ENCODE measurements at places on chromosomes 3 and 15.

GRCh38 chr15:28984421-28985315, 98.9 kb downstream of the APBA2 start:
- no peak for DNase-seq

DNA sequence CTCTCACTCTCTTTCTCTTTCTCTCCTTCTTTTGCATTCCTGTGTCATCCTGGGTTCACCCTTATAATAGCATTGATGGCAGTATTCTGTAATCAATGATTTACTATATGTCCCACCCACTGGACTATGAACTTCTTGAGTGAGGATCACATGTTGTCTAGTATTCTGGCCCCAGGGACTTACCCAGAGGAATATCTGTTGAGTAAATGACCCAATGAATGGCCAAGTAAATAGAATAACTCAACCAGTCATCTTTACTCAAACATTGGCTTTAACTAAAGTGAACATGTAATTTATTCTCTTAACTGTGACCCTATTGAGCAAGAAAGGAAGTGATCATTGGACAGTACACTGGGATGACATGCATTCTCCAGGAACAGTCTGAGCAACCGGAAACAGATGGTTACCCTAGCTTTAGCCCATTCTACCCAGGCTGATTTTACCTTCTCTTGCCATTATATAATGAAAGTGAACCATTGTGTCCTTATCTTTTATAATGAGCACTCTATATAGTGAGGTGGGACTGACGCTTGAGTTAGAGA, 94.5 kb upstream of the SOX14 start:
- DNase-seq: no peak

- DNase-seq: peak; percentile 18
These were observed 121.9 kb downstream of the RPLP1 start for GRCh38 chr15:69574506-69574905.

DNA sequence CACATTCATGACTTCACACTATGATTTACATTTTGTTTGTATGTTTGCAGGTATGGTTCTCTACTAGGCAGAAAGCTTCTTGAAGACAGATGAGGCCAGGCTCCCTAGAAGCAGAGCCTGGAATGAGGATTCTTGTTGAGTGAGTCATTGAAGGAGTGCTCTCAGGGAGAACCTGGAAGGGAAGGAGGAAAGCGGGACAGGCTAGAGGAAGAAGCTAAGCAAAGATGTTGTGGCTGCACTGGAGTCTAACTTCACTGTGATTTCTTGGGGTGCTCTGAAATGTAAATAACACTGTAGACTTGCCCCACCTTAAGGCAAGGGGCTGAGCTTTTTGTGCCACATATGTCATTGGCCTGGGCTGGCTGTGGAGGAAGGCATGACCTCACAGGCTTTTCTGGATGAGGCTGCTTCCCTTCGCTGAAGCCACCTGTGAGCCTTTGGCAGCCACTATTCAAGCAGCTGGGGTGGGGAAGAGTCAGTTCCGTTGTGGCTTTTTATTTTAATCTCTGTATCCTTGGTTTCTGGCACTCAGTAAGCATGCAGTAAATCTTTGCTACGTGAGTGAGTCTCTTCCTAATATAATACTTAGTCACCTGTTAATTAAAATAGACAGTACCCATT, 307.3 kb downstream of the SV2B start:
- DNase-seq: no peak

- DNase-seq: no peak
These were observed 32.3 kb downstream of the ATP13A5 start for GRCh38 chr3:193346259-193346658.

- DNase-seq: no peak
These were observed 34.8 kb downstream of the CHRD start for GRCh38 chr3:184414418-184415202.

- DNase-seq: no peak
These were observed 35.2 kb upstream of the ZNF609 start for GRCh38 chr15:64425221-64425620.

DNA sequence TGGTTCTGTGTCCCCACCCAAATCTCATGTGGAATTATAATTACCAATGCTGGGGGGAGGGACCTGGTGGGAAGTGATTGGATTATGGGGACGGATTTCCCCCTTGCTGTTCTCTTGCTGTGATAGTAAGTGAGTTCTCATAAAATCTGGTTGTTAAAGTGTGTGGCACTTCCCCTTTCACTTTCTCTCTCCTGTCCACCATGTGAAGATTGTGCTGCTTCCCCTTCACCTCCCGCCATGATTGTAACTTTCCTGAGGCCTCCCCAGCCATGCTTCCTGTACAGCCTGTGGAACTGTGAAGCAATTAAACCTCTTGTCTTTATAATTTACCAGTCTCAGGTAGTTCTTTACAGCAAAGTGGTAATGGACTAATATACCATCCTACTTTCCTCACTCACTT, 289.6 kb downstream of the EFHB start:
- DNase-seq: peak; percentile 55

- no peak for DNase-seq
These were observed 183.6 kb downstream of the PEX5L start for GRCh38 chr3:179853176-179853575.

- peak; percentile 58 for DNase-seq
These were observed 60.0 kb upstream of the STT3B start for GRCh38 chr3:31472479-31473390.

DNA sequence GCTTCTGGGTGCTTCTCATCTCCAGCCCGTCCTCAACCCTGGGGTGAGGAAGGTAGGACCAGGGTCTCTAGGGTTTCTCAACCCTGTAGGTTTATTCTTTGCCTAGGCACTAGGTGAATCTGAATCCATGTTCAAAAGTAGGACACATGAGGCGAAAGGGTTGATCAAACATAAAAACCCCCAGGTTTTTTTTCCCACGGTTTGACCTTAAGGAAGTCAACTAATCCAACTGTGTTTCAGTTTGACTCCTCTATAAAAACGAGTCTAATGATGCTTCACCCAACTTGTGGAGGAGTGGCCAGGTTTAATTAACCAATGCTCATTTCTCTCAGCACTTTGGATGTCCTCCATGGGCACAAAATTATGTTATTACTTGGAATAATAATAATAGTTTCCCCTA, 335.9 kb upstream of the ICE2 start:
- no peak for DNase-seq

DNA sequence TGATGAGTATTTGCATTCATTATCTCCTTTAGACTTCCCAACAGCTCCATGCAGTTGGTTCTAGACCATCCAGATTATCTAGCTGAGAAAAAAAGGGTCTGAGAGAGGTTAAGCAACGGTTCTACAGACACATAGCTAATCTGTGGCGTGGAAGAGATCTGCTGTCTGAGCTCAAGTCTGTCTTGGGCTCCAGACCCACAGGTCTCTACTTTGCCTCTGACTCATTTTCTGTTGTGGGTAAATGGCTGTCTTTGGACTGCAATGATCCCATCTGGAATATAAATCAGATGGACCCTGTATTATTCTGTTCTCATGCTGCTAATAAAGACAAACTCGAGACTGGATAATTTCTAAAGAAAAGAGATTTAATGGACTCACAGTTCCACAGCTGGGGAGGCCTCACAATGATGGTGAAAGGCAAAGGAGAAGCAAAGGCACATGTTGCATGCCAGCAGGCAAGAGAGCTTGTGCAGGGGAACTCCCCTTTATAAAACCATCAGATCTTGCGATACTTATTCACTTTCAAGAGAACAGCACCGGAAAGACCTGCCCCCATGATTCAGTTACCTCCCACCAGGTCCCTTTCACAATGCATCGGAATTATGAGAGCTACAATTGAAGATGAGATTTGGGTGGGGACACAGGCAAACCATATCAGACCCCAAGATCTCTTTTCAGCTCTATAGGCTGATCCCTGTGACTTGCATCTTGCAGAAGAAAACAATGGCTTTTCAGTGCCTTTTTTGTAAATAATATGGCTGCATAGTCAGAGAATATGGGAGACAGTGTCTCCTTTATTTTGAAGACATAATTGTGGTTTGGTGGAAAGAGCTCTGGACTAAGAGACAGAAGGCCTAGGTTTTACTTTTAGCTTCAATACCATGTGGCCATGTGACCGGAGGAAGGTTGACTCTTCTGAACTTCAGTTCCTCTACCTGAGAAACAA, 24.7 kb downstream of the CEMIP start:
- no peak for DNase-seq

GRCh38 chr3:159429702-159430101, 558.9 kb upstream of the IL12A start:
- DNase-seq: no peak

- DNase-seq: no peak
These were observed 1002.8 kb downstream of the NAALADL2 start for GRCh38 chr3:175861916-175862315.

DNA sequence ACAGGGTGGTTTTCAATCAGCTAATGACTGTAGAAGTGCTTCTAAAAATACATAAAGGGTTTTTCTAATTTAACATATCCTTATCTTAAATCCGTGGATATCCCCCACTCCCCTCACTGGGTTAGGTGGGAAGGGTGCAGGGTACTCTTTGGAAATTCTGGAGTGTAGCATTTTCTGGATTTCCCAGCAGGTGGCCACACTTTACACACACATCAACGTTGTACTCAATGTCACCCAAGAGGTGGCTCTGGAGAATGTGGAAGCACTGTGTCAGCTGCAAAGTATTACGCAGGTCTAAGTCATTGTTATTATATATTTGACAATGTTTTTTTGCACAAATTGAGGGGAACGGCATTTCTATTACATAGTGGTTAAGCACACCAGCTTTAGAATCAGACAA, 168.8 kb downstream of the CHDH start:
- DNase-seq: peak; percentile 2

DNA sequence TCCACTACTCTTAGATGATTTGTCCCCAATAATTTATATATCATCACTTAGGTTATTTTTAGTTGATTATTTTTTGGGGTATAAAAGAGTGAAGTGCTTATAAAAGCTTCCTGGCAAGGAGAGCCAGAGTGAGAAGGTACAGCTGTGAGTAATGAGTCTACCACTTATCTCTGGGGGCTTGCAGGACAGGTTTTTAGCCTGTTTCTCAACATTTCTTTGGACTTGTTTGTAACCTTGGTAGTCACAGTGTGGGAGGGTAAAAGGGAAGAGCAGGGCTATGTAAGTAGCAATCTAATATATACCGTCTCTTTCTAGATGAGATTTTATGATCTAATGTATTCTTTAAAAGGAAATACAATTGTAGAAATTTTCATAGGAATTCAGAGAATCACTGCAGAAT, 321.3 kb upstream of the GOLIM4 start:
- no peak for DNase-seq

GRCh38 chr3:105599350-105599749, 232.6 kb downstream of the ALCAM start:
- DNase-seq: no peak

DNA sequence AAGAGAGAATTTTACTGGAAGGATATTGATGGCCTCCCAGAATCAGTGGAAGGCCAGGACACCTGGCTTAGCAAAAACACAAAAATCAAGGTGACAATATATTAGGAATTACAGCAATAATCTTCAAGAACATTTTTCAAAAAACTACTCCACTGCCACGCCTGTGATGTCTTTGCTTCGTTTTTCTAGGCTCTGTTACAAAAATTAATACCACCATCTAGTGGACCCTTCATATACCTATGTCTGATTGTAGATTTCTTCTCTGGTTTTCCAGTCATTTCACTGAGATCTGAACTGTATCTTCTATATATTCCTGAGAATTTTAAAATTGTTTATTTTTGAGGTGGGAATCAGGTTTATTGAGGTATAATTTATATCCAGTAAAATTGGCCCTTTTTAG, 5.6 kb upstream of the SLC33A1 start:
- peak; percentile 74 for DNase-seq

DNA sequence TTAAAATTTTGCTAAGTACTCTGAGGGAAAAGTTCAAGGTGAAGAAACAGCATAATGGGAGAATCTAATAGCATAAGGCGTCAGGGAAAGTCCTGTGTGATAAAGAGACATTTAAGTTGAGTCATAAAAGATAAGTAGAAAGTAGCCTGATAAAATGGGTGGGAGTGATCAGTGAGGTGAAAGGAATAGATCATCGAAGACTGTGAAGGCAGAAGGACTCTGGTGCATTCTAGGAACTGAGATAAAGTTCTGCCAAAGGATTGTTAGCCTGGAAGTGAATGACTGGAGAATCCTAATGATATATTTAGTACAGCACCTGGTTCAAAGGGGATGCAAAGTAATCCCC, 149.9 kb downstream of the CFAP20DC start:
- DNase-seq: no peak

DNA sequence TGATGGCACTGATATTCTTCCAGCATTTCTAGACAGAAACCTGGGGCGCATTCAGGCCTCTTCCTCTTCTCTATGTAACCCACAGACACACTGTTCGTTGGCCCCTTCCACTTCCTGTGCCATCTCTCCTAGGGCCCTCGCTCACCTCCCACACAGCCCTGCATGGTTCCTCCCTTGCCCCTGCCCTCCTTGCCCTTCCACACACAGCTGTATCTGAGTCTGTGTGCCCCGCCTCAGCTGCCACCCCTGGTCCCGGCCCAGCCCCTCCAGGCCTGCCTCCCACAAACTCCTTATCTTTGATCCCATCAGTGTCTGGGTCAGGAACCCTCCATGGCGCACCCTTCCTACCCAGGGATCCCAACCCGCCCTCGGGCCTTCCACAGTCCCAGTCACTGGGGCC, 37.9 kb downstream of the RAB6B start:
- DNase-seq: no peak

- no peak for DNase-seq
These were observed 678.1 kb upstream of the CCDC54 start for GRCh38 chr3:106699122-106699521.

GRCh38 chr3:186643493-186643892, 3.3 kb downstream of the FETUB start:
- DNase-seq: no peak

- DNase-seq: peak; percentile 16
These were observed 53.6 kb upstream of the ATP13A3 start for GRCh38 chr3:194540274-194540905.

GRCh38 chr3:41088882-41089281, 110.4 kb upstream of the CTNNB1 start:
- DNase-seq: no peak

GRCh38 chr15:43414196-43414595, 43.3 kb downstream of the TUBGCP4 start:
- DNase-seq: no peak

GRCh38 chr15:98737159-98737558, 88.8 kb downstream of the IGF1R start:
- DNase-seq: no peak

DNA sequence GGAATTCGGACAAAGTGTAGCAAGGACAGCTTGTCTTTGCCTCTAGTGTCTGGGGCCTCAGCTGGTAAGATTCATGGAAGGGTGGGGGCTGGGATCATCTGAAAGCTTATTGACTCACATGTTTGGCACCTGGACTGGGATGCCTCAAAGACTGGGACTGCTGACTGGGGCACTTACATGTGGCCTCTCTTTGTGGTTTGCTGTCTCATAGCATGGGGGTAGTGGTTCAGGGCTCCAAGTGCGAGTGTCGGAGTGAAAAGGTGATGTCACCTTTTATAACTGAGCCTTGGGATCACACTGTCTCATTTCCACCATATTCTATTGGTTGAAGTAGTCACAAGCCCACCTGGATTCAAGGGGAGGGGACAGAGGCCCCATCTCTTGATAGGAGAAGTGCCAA, 6.8 kb downstream of the MFSD1 start:
- no peak for DNase-seq

DNA sequence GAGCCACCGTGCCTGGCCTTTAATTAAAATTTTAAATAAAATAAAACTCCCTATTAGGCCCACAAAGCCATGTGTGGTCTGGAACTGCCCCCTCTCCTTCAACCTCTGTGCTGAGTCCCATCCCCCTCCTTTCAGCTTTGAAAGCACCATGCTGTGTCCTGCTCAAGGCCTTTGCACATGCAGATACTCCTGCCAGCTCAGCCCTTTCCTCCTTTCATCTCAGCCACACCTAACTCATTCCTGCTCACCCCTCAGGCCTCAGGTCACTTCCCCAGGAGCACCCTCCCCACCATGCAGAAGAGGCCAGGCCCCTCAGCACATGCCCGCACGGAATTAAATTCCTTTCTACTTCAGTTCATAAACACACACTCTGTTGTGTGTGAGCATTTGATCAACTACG, 28.1 kb downstream of the ATRIP start:
- DNase-seq: no peak
